ENCODE measurements at places on chromosomes 7 and 10.

DNA sequence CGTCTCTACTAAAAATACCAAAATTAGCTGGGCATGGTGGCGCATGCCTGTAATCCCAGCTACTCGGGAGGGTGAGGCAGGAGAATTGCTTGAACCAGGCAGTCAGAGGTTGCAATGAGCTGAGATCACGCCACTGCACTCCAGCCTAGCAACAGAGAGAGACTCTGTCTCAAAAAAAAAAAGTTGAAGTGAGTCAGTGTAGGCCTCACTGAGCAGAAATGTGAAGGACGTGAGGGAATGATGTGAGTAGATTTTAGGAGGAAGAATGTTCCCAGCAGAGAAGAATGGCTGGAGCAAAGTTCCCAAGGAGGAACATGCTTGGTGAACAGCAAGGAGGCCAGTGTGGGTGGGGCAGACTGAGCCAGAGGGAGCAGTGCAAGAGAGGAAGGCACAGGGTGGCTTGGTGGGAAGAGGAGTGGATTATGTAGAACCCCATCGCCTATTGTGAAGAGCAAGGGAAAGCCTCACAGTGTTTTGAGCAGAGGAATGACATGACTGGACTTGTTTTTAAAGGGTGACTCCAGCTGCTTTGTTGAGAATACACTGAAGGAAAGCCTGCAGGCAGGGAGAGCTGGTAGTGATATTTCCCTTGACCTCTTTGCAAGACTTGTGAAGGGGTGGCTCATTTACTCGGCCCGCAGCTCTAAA, 708.7 kb downstream of the SUGCT start:
- DNase-seq: no peak

- DNase-seq: no peak
Measured at GRCh38 chr7:128790315-128791041, 1.3 kb upstream of the CCDC136 start.

GRCh38 chr10:1089017-1089689, 33.0 kb downstream of the WDR37 start:
- DNase-seq: no peak

DNA sequence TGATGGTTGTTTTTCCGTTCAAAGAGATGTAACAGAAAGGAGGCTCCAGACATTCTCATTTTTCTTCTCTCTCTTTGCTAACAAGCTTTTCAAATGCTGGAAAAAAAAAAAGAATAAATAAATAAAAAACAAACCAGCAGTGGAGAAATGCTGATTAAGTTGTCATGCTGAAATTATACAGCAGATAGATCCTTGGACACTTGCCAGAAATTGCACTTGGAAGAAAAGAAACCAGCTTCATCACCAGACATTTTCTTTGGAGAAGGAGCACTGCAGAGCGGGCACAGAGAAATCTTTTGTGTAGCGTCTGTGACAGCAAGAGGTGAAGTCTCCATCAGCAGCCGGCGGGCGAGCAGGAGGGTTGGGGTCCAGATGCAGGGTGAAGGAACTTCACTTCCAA, 55.8 kb downstream of the CLRN3 start:
- no peak for DNase-seq

- DNase-seq: peak; percentile 5
Measured at GRCh38 chr10:8034466-8035005, 20.0 kb upstream of the GATA3 start.

DNA sequence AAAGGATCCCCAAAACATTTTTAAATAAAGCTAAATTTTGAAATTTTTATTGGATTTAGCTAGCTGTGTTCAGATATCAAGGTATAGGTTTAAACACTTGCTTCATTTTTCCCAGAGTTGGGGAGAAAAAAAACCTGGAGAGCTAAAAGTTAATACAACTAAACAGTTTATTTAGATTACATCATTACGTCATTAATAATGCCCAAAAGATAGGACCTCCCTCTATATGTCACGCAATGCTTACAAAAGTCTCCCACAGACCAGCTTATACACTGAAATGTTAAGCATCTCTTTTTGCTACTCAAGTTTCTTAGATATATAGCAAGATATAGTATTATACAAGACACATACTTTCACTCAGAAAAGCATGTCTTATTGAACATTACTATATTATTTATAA, 160.0 kb upstream of the SEMA3E start:
- DNase-seq: no peak

DNA sequence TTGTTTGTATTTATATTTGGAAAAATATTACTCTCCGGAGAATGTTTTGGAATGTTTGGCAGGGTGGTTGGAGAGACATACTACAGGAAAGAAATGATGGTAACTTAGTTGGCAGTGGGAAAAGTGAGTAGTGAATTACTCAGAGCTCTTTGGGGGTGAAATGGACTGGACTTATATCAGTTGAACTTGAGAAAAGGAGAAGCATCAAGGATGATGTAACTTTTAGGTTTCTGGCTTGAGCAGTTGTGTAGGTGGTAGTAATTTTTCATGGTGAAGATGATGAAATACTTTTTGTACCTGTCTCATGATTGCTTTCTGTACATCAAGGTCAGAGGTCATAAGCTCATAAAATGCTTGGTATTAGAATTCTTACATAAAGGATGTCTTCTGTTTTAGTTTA, 617.2 kb downstream of the AUTS2 start:
- no peak for DNase-seq

DNA sequence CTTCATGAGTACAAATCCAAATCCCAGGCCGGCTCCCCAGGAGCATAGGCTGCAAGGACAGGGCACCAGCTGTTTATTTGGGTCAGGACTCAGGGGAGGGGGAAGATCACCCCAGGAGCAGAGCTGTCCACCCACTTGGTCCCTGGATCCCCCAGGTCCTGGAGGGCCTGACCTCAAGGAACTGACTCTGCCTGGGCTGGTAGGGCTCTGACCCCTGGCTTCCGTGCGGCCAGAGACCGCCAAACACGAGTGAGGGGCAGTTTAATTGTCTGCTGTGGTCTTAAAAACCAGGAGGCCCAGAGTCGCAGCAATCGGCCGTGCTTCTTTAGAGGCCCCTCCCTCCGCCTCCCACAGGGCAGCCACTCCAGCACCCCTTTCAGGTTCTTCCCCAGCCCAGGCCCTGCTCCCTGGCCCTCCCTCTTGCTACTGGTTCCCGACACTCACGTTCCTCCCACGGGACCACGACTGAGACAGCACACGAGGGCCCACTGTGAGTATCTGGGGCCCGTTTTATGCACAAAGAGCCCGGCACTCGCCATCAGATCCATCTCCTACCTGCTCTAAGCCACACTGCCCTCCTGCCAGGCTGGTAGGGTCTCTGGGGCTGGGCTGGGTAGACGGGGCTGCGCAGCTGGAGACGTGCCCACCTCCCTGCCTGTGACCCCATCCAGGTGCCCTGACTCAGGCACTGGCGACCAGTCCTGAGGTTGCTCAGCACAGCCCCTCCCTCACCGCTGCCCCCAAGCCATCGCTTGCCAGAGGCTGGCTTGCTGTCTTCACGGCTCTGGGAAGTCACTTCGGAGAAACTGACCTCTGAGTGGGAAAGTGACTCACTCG, 30.0 kb upstream of the CFAP46 start:
- no peak for DNase-seq

- no peak for DNase-seq
Measured at GRCh38 chr7:121372376-121373010, 23.6 kb downstream of the FAM3C start.

DNA sequence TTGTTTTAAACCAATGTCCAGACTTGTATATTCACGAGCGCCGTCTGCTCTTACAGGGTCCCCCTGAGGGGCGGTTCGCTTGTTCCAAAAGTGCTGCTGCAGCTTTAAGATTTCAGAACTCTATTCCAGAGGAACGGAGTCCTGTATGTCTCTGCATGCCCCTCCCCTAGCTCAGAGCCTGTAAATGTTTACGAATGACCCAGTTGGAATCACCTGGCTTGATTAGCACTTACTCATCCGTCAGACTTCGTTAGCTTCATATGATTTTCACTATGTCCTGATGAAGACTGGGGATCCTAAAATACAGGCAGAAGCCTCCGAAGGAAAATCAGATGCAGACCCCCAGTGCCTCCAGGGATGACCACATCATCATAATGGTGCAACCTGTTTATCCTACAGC, 4.5 kb upstream of the CHST15 start:
- no peak for DNase-seq
